ENCODE measurements at places on chromosomes 7 and 10.
A peak's percentile ranks its signal among the peaks of the same experiment; 100 is the strongest.

GRCh38 chr7:90645784-90646183 lies 49.7 kb downstream of the CDK14 start:
- no peak for DNase-seq

DNA sequence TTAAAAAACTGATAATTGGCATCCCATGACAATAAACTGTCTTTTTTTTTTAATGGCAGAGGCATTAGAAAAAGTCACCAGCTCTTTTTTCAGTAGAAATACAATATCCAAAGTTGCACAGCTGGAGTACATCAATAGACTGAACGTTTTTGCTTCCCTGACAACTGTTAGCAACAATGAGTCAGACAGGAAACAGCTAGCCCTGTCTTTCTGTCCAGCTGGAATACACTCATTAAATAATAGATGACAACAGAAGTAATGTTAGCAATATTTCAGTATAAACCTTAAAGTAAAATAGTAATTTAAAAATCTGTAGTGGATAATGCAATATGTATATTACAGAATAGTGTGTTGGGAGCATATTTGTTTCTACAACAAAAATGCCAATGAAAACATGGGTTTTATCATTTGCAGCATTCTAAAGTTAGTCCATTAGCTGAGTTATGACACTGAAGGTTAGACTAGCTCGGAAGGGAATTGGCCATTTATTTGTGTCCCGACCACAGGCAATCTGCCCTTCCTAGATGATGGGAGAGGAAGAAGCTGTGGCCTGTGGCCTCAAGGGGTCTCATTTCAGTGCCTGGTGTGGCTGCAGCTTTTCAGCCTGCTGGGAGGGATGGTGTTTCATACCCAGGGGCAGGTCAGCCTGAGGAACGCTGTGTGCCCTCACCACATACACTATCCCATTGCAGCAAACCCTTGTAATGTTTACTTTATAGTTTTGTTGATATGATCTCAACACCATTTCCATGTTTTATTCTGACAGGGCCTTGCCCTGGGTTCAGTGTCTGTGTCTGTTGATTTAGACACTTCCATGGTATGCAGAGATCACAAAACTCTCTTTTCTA lies 173.3 kb downstream of the SLC16A9 start:
- no peak for DNase-seq

DNA sequence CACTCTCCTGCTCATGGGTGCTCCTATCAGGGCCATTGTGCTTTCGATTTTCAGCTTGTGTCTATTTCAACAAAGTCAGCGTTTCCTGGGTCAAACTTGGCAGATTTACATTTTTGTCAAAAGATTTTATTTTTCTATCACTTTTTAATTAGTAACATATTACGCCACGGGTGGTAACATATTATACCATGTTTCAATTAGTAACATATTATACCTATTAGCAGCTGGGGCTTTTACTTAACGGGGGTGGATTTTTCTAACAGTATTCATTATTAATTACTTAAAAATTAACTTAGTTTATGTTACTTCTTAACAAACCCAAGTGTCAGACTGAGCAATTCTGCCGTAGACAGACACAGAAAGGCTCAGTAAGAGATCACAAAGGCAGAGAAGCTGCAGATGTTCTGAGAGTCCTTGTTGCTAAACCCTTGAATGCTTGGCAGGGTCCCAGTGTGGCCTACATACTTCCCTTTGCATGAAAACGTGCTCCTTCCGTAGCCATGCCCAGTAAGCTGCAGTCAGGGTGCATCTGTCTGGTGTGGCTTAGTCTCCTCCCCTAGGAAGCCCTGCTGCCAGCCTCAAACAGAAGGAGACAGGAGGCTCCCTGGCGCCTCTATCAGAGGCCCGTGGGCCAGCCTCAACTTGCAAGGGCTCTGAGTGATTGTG lies 263.1 kb upstream of the CXCL12 start:
- no peak for DNase-seq

- no peak for DNase-seq
Observed at GRCh38 chr7:69245646-69246045, 352.6 kb upstream of the AUTS2 start.

DNA sequence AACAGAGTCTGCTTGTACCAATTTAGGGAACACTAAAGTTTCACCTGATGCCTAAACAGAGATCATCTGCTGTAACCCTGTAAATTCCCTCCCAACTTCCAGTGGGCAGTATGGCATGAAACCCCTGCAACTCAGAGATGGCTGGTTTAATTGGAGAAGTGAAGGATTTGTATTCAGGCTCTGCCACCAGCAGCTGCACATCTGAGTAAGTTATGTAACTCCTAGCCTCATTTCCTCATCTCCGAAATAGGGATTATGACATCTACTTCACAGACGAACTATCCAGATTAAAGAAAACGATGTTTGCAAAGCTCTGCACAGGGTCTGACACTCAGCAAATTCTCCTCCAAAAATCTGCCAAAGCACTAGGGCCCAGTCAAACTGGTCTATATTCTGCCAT lies 493.0 kb downstream of the KCNMA1 start:
- DNase-seq, result no peak

DNA sequence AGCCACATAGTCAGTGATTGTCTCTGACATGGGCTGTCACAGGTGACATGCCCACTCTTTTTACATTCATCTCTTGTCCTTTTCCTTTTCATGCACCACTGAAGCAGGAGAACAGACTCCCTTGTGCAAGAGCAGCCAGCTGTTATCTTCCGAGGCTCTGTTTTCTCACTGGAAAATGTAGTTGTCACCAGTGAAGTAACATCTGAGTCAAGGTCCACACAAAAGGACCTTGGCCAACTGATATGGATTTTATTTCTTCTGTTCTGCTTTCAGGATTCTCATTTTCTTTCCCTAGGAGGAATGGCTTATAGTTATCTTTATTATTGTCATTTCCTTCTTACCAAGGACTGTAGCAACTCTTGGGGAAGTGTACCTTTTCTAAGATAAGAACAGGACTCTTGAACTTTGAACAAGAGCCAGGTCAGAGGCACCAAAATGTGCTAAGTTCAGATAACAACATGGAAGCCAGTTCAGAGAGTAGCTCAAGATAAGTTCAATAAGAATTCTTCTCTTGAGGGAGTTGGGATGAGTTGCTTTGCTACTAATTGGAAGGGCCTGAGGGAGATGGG lies 22.7 kb downstream of the AVPI1 start:
- DNase-seq, result no peak

GRCh38 chr7:108973075-108973474 lies 403.4 kb downstream of the DNAJB9 start:
- peak; percentile 16 for DNase-seq

Measured in NCI-H345 (cell line).